ENCODE measurements at places on chromosomes 7 and 10.

- DNase-seq = no peak
Observed at GRCh38 chr10:62073429-62073828, 171.9 kb downstream of the ARID5B start.

GRCh38 chr10:107718864-107719263, 554.4 kb upstream of the SORCS1 start:
- DNase-seq = no peak

- no peak for DNase-seq
Observed at GRCh38 chr7:3274131-3274530, 26.9 kb upstream of the SDK1 start.

GRCh38 chr10:129331839-129332220, 135.2 kb upstream of the MGMT start:
- no peak for DNase-seq

GRCh38 chr10:77836299-77836820, 90.2 kb downstream of the DLG5 start:
- DNase-seq = no peak

DNA sequence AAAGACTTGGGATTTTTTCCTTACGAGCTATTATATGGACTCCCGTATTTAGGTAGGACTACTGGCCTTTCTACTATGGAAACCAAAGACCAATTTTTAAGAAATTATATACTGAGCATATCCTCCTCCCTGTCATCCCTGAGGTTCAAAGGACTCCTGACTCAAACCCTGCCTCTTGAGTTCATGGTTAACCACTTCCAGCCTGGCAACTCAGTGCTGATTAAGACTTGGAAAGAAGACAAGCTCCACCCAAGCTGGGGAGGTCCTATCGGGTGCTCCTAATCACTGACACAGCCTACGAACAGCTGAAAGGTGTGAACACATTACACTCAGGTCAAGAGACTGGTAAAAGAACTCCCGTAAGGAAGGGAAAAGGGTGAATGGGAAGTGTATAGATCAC, 66.8 kb downstream of the LYZL2 start:
- no peak for DNase-seq

DNA sequence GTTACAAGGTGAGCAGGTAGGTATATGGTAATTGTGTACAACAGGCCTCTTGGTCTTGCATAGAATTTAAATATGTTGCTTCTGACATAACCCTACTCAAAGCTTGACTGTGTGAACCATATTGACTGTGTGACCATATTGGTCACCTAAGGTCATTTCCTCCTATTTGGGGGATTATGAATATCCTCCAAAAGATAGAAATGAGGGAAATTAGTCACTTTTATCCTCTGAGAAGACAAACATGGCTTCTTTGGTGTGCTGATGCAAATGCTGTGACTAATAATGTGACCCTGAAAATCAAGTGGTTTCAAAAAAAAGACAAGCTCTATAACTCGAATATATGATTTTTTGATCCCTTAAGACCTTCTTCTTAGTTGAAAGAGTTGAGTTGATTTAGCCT, 27.9 kb downstream of the IFIT5 start:
- DNase-seq = no peak

DNA sequence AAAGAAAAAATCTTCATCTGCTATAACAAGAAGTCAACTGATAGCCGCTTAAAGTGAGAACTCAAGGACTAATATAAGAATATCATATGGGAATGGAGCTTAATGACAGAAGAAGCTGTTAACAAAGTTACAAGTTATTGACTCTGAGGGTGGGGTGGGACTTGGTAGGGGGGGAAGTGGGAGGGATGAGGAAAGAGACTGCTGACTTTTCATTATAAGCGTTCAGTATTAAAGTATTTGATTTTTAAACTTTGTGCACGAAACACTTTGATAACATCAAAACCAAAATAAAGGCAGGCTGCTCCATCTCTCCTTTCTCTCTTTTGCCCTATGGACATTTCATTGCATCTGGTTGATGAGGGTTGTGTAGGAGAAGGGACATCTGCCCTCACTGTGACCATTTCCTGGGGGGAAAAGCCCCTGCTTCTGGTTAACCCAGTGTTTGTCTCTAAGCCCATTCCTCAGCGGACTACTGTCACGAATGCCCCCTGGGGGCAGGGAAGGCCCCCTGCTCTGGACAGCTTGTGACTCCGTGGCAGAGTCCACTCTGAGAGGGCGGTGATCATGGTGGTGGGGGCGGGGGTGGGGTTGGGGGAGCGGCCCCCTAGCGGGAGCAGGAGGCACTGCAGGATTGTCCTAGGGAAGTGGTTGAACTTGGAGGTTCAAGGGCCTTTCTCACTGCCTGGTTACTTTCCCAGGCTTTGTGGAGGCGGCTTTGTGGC, 17.4 kb downstream of the SLC13A4 start:
- no peak for DNase-seq

DNA sequence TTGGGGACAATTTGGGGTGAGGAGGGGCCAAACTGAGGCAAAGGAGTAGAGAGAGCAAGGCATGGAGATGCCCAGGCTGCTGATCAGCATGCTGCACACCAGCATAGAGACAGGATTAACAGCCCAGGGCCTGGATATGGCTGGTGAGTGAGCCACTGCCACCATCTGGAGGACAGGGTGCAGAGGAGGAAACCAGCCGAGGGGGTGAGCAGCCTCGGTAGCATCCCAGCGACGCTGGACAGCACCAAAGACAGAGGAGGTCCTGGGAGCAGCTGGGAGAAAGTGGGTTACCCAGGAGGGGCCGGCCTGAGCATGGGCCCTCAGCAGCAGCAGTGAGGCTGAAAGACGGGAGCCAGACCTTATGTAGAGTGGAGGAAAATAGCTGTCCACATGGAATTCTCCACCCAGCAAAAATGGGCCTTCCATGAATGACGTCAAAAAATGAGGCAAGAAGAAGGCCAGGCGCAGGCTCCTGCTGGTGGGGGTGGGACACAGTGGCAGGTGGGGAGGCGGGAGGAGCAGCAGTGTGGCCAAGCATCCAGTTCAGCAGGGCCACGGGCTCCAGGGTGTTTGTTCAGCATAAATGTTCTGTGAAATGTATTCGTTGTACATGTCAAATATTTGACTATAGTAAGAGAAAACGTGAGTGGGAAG, 16.7 kb downstream of the RET start:
- no peak for DNase-seq

All from omental fat pad (tissue), 4 donors.